ENCODE measurements at places on chromosomes 4 and X. TPM values are rescaled to one million over a fixed set of nuclear protein-coding genes. Genes with fewer than 3 reads are reported as not detected.

The MAP3K15 gene
- total RNA-seq, result 0.37 TPM

The DCHS2 gene
- 97.4 TPM for total RNA-seq

The PAGE1 gene
- total RNA-seq, result not detected

The PCDH10 gene
- total RNA-seq, result 1.7 TPM

The FIP1L1 gene
- 56.8 TPM for total RNA-seq

The CAMK2D gene
- total RNA-seq, result 24.8 TPM

The PDCL2 gene
- total RNA-seq, result not detected

The CHIC1 gene
- 5.6 TPM for total RNA-seq

The GLRA3 gene
- total RNA-seq, result not detected

The CYSLTR1 gene
- 0.25 TPM for total RNA-seq
